Stomach (tissue), 19 donors: ENCODE measurements at places on chromosomes 16 and 17.
A peak's percentile ranks its signal among the peaks of the same experiment; 100 is the strongest.

- peak; percentile 46 for DNase-seq
Observed at GRCh38 chr17:6599364-6599763, 41.1 kb downstream of the KIAA0753 start.

DNA sequence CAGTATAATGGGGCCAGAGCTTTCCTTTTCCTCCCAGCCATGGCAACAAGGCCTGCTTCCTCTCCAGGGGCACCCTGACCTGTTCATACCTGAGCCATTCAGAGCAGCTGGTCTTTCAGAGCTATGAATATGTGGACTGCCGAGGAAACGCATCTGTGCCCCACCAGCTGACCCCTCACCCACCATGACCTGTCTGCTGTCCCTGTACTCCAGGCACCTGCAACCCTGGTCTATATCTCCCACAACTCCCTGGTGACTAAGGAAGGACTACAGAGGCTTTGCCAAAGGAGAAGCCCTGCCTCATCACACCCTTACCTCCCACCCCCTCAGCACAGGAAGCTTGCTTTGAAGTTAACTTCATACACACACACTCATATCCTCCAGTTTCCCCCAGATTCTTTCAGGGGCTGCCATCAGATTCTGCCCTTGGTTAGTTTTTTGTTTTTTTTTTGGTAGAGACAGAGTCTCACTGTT, 6.0 kb downstream of the TMEM106A start:
- no peak for DNase-seq

- no peak for DNase-seq
Observed at GRCh38 chr16:48371393-48371780, 13.8 kb downstream of the SIAH1 start.

GRCh38 chr17:57518587-57519581, 226.2 kb downstream of the CCDC182 start:
- no peak for DNase-seq

- no peak for DNase-seq
Observed at GRCh38 chr16:66495440-66495839, 54.5 kb downstream of the TK2 start.

DNA sequence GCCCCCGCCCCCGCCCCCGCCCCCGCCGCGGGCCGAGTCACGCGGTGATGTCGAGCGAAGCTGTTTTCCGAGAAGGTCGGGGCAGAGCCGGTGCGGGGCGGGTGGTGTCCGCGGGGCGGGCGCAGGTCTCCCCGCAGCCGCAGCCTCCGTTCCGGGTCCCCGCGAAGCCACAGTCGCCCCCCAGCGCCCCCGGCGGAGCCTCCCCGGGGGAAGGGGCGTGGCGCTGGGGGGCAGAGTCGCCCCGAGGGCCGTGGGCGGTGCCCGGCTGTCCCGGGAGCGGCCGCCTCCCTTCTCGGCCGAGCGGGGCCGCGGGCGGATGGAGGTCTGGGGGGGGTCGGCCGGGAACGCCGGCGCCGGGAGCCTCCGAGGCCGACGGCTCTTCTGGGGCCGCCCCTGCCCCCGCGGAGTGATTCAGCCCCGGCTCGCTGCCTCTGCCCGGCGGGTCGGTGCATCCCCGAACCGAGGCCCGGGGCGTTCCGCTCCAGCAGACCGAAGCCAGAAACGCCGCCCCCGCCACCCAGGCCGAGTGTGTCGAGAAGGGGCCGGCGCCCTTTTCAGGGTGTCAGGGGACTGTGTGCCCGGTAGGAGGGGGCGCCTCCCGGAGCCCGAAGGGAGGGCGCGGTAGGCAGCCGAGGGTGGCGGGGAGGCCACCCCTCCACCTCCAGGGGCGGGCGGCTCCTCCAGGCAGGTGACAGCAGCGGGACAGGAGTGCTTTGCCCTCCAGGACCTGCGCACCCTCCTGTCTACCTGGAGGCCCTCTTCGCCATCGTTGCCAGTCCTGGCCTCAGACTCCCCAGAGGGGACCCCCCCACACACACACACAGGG, 1.7 kb downstream of the METRNL start:
- peak; percentile 45 for DNase-seq

- DNase-seq = no peak
Observed at GRCh38 chr16:80509872-80510271, 30.9 kb upstream of the DYNLRB2 start.

GRCh38 chr16:89200124-89200849, at the start of gene SLC22A31:
SLC22A31 (minus strand) TSS chr16:89200537; CDS start chr16:89200501, 36 bp downstream.
- DNase-seq = no peak

- DNase-seq = no peak
Observed at GRCh38 chr17:70498631-70499030, 329.3 kb downstream of the KCNJ2 start.

DNA sequence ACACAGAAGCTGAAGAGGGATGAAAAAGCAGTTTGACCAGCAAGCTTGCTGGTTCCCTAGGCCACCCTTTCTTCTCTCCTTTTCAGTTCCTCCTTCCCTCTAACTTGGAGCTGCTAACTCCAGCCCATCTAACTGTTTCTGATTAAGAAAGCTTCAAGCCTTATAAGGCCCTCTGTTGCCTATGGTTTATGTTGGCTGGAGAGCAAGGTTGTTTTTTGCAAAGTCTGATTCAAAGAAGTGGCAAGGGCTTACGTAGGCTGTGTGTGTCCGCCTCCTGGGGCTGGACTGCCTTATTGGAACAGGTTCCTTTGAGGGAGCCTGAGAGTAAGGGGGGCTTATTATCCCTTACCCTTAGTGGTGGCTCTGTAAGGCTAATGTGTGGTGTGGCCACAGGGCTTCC, 7.1 kb downstream of the AKAP1 start:
- DNase-seq = peak; percentile 72

DNA sequence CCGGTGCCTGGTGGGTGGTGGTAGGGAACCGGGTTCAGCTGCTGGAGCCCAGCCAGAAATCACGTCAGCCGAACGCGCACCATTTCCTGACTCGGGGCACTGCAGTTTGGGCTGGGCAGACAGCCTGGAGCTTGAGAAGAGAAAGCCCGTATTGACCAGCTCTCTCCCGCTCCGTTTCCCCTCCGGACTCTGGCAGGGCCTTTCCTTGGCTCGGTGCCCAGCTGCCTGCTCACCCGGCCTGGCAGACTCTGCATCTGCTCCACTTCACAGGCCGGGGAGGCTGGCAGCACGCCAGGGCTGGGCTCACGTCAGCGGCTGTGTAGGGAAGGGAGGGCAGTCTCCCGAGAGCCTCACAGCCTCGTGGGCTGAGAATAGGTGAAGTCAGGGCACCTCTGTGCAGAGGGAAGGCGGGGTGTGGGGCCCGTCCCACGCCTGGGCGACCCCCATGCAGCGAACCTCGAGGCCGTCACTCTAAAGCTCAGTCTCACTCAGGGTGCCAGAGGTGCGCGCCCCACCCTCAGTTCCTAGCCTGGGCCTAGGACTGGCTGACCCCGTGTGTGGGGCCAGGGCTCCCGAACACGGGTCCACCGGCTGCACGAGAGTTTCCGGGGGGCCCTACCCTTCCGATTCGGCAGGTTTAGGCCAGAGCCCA, 59.1 kb downstream of the OR1D5 start:
- peak; percentile 99 for DNase-seq

GRCh38 chr16:87542531-87543102, 49.8 kb upstream of the ZCCHC14 start:
- no peak for DNase-seq

DNA sequence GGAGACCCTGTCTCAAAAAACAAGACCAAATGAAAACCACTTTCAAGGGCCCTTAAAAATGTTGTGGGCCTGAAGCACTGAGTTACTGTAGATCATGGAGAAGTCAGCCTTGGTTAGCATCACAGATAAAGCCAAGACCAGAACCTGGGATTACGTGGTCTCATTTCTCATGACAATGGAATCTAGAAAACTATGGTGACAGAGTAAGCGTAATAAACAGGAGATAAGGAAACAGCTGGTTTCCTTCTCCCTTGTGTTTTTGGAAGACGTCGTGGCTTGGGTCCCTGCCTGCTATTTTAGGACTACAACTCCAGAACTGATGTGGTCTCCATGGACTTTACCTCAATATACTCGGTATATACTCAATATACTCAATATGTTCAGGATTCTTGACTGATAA, 180.7 kb upstream of the ZFHX3 start:
- peak; percentile 49 for DNase-seq

- no peak for DNase-seq
Observed at GRCh38 chr17:31248986-31249834, 47.8 kb downstream of the OMG start.

GRCh38 chr17:62672957-62673356, 45.5 kb downstream of the MRC2 start:
- no peak for DNase-seq

DNA sequence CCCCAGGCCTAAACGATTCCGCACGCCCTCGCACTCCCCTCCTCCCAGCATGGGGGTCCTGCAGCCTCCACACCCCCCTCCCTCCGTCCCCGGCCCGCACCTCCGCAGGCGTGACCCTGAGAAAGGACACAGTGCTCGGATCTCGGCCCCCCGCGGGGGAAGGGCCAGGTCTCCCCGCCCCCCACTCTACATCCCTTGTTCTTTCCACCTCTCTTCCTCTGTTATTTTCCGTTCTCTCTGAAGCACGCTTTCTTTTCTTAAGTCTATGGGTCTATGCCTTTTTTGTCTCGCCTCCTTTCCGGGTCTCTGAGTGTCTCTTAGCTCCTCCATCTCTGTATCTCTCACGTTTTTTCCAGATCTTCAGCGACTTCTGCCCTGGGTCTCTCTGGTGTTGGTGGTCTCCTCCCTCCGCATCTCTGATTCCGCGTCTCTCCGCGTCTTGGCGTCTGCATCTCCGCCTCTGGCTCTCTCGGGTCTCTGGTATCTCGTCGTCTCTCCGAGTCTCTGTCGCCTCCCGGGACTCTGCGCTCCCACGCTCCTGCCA, 2.1 kb upstream of the HES7 start:
- peak; percentile 67 for DNase-seq

DNA sequence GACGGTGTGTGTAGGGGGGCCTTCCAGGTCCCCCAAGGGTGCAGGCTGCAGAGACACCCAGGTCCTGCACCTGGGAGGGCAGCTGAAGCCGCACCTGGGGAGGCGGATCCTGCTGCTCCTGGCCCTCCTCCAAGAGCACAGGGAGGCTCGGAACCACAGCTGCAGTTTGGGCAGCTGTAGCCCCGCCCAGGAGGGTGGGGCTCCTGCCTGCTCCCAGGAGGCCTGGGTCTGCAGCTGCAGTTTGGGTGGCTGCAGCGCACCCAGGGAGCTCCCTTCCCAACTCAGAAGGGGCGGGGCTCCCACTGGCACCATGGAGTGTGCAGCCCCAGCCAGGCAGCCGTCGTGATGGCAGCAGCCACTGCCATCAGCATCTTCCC, 69.4 kb upstream of the NKD1 start:
- no peak for DNase-seq

DNA sequence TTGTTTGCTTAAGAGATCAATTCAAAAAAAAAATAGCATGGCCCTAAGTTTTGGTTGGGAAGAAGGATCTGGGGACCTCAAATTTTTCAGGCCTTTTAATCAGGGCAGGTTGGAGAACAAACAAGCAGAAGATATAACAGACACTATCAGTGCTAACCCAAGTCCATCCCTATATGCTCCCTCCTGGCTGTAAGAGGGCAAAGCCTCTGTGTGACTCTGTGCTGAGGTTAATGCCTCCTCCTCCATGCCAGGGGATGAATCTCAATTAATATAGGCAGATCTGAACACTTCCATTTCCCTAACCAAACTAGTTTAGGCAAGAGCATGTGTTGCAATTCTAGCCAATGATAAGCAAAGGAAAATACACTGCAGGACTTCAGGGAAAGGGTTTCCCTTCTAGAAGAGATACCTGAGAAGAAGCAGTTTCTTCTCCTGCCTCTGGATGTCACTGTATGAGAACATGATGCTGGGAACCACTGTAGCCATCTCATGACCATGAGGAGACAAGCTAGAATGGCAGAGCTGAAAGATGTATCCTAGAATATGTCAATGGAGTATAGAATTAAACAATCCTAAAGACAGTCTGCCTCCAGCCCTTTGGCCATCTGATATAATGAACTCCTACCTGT, 76.0 kb downstream of the CHD9NB start:
- DNase-seq = peak; percentile 17

- DNase-seq = no peak
Observed at GRCh38 chr16:70254180-70254964, 2.6 kb upstream of the EXOSC6 start.

DNA sequence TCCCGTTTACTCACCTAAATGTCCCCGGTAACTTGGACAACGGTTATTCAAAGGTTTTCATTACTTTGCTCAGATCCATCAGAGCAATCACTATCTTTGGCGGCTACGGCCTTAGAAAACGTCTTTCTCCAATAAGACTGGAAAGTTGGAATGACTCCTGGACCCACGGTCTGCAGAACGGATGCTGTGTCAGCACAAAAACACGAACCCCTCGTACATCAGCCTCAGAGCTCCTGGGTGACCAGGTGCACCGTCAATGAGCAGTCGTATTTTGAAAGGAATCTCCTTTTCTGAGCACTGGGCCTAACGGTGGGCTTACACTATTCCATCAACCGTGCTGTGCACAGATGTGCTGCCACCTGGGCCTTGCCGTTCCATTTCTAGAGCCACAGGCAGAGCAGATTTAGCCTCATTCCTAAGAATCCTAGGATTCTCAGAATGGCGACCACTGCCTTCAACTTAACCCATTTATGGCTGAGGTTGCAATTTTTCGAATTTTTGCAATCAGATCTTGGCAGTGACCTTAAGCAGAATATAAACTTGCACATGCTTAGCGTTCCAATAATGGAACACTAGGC, 110.8 kb upstream of the ZNF750 start:
- no peak for DNase-seq

DNA sequence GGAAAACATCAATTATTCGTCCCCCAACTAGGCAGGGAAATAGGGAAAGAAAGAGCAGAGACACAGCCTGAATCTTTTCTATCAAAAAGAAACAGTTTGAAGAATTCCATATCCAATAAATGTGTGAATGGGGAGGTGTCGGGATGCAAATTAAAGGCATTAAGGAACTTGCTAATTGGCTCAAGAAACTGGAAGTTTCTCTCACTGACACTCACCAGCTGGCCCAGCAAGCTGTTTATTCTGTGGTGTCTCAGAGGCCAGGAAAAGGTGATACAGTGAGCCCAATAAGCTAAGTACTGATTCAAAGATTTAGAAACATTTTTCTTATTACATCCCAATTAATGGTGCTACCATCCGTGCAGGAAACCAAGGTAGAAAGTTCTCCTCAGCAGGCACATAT, 104.4 kb upstream of the CLEC3A start:
- DNase-seq = no peak

- DNase-seq = no peak
Observed at GRCh38 chr16:87809150-87809902, 43.5 kb upstream of the KLHDC4 start.

DNA sequence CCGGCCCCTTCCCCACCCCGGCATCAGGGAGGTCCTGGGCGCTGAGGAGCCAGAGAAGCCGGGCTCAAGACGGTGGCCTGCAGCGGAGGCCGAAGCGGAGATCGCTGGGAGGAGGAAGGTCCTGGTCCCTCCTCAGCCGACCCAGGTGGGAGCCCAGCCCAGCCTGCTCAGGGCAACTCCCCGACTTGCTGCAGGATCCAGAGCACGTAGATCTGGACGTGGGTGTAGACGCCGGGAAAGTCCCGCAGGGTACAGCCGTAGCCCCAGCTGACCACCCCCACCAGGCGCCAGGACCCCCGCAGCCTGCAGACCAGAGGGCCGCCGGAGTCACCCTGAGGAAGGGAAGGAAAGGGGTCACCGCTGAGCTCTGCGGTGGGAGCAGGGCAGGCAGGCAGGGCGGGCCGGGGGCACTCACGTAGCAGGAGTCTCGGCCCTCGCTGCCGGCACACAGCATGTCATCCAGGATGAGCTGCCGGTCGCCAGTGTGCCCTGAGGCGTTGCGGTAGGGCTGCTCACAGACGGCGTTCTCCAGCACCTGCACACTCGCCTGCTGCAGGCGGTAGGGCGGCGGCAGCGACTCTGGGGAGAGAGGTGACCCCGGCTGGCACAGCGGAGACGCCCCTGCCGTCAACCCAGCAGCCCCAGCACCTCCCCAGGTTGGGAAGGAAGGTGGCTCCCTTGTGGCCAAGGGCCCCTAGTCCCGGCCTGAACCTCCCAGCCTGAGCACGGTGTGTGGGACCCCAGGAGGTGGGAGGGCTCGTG, 5.4 kb downstream of the TPSD1 start:
- no peak for DNase-seq
